Calu3 (cell line): ENCODE measurements at places on chromosomes 11 and 22. TPM values are rescaled to one million over a fixed set of nuclear protein-coding genes. Genes with fewer than 3 reads are reported as not detected.
A peak's percentile ranks its signal among the peaks of the same experiment; 100 is the strongest.

GRCh38 chr22:27749597-27750225 lies 51.8 kb downstream of the MN1 start:
- no peak for DNase-seq

GRCh38 chr11:101428918-101429317 lies 154.9 kb downstream of the TRPC6 start:
- DNase-seq: peak; percentile 9

- no peak for DNase-seq
These were observed 1163.7 kb downstream of the FAM181B start for GRCh38 chr11:81569999-81570398.

GRCh38 chr22:45750626-45751025 lies 79.0 kb downstream of the ATXN10 start:
- DNase-seq: no peak

- DNase-seq: no peak
These were observed 14.3 kb upstream of the CAPN5 start for GRCh38 chr11:77052518-77052917.

DNA sequence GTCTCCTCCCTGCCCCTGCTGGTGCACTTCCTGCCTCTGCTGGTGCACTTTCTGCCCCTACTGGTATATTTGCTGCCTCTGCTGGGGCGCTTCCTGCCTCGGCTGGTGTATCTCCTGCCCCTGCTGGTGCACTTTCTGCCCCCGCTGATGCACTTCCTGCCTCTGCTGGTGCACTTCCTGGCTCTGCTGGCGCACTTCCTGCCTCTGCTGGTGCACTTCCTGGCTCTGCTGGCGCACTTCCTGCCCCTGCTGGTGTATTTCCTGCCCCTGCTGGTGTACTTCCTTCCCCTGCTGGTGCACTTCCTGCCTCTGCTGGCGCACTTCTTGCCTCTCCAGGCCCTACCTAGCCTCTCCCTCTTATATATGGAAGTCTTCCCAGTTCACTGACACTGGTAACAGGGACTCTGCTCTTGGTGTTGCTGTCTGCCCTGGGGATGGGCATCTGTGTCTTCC lies 10.1 kb downstream of the MTFP1 start:
- no peak for DNase-seq

DNA sequence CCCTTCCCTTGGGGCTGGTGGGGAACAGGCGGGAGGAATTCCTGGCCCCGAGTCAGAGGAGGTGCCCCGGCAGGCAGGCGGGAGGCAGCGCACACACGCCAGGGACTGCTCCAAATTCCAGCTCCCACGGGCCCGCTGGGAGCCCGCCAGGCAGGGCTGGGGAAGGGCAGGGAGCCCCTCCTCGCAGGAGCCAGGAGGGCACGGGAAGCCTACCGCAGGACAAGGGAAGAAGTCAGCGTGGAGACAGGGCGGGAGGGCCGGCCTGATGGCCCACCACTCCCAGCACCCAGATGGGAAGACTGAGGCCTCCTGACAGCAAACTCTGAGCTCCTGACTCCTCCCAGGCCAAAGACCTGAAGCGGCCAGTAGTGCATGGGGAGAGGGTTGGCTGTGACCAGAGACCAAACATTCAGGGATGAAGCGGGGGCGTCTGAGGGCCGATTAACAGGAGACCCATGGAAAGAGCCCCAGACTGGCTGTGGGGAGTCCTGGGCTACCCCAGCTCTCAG lies 22.4 kb downstream of the RPL3 start:
- no peak for DNase-seq

DNA sequence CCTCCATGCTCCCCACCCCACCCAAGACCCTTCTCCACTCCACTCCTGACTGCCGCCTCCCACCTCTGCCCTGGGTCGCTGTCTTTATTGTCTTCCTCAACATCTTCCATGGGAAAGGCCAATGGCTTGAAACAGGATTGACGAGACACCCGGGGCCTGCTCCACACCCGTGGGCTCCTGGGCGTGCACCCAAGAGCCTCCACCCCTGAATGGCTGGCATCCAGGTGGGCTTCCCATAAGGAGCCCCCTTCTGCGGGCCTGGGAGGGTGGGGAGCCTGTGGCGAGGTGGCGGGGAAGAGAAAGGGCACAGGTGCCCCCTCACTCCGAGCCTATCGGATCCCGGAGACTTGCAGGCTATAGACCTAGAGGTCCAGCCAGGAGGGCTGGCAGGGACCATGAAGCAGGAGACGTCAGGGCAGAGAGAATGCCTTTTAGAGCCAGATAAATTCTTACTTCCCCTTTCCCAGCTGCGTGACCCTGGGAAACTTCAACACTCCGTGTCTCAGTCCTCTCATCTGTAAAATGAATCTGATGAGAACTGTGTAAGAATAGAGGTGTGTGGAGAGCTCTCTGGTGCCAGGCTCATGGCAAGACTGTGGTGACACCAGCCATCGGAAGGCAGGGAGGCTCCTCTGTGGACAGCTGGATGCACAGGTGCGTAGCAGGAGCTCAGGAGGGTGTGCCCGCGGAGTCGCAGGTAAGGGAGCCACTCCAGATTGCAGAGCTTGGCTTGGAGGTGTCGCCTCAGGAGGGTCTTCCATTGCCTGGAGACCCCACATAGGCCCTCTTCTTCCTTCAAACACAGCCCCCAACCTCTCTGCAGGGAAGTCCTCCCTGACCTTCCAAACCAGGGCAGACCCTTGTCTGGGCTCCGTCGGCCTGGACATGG lies 53.9 kb downstream of the SMIM38 start:
- no peak for DNase-seq

DNA sequence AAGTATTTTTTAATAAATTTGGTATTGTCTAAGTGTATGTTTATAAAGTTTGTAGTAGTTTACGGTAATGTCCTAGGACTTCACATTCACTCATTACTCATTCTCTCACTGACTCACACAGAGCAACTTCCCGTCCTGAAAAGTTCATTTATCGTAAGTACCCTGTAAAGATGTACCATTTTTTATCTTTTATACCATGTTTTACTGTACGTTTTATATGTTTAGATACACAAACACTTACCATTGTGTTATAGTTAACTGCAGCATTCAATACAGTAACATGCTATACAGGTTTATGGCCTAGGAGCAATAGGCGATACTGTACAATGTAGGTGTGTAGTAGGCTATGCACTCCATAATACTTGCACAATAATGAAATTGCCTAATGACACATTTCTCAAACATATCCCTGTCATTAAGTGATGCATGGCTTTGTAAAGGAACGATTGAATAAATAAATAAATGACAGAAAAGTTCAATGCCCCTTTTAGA lies 12.5 kb upstream of the CARD18 start:
- DNase-seq: no peak

DNA sequence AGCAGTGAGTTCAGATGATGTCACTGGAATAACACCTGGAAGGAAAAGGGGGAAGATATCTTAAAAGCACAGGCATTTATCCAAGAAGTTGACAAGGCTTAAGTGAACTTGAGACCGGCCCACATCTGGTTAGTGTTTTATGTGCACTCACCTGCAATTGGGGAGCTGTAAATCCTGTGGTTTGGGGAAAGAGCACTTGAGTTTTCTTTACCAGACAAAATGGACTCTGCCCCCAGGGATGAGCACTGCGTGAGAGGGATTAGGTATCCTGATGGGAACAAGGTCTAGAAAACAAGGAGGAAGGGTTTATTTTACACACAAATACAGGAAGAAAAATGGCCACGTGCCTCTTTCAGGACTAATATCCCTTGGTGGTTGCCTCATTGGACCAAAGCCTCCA lies 15.2 kb downstream of the E2F8 start:
- no peak for DNase-seq

- DNase-seq: no peak
These were observed 804.2 kb downstream of the NTM start for GRCh38 chr11:132174362-132175255.

GRCh38 chr11:16897470-16898061 lies 116.6 kb downstream of the PLEKHA7 start:
- DNase-seq: no peak

DNA sequence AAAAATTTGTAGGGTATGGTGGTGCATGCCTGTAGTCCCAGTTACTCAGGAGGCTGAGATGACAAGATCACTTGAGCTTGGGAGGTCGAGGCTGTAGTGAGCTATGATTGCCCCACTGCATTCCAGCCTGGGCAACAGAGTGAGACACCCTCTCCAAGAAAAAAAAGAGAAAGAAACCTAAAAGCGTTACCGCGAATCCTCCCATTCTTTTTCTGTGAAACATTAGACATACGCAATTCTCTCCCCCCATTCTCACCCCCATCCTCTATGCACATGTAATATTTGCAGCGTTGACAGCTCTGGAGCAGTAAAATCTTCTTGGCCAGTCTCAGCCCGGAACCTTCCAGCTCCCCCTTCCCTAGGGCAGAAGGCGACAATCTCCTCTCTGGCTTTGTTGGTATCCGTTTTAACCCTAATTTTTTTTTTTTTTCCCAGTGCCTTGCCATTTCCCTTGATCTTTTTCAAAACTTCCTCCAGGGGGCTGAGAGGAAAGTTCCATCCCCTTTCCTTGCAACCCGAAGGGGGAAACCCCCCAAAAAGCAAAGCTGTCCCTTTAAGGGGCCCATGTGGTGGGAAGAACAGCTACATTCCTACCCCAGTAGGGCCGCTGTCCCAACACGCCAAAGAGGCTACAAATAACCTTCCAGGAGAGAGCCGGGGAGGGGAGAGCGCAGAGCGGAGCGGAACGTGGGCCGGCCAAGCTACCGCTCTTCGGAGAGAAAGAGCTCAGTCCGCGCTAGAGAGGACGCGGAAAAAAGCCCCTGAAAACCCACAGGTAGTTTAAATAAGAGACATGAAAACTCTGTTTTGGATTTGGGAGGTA lies 1.9 kb downstream of the LRP4 start:
- DNase-seq: peak; percentile 26

GRCh38 chr11:113241636-113242054 lies 72.7 kb upstream of the TTC12 start:
- no peak for DNase-seq

GRCh38 chr11:2744166-2744565 lies 44.4 kb upstream of the KCNQ1OT1 start:
- no peak for DNase-seq

DNA sequence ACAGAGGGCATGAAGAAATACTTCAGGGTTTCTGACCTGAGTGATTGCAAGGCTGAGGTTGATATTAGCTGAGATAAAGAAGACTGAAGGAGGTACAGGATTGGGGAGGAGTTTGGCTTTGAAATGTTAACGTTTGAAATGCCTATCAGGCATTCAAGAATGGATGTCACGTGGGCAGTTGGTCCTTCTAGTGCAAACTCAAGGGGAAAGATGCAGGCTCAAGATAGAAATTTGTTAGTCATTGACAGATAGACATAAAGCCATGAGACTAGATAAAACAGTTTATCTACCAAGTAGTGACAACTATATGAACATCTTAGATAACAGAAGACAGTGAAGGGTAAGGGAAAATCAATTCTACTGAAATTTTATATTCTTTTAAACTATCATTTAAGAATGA lies 23.1 kb downstream of the TTC17 start:
- no peak for DNase-seq

DNA sequence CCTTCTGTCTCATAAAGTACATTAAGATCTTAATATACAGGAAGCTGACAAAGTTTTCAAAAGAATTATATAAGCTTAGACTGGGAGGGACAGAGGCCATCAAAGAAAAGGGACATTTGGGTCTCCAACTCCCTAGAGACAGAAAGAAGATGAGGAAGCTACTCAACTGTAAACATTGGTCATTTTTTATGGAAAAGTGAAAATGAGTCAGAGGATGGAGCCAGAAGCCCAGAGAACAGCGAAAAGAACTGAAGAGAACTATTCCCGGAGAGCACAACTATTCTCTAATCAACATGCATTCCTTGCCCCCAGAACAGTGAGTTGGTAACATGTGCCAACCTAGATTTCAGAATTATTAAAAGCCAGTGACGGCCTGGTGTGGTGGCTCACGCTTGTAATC lies 779.3 kb downstream of the DLG2 start:
- no peak for DNase-seq

- no peak for DNase-seq
These were observed 7.1 kb upstream of the RANBP1 start for GRCh38 chr22:20108757-20109230.

PANX2 gene
- 1.6 and 2.0 TPM in 2 replicates for total RNA-seq

MTNR1B gene
- not detected in 2 replicates for total RNA-seq

PGA3 gene
- not detected in 2 replicates for total RNA-seq

ZFPL1 gene
- 47.6 and 48.0 TPM in 2 replicates for total RNA-seq

SERGEF gene
- total RNA-seq: 23.8 and 28.1 TPM in 2 replicates

TBC1D10A gene
- 24.5 and 24.8 TPM in 2 replicates for total RNA-seq

SELENOM gene
- total RNA-seq: 2.5 TPM in 1 of 2 replicates, not detected in the other

OTOG gene
- total RNA-seq: 0.32 TPM in 1 of 2 replicates, not detected in the other

DYNC2H1 gene
- total RNA-seq: 3.4 and 4.9 TPM in 2 replicates
